ENCODE measurements at places on chromosomes 11 and 22. TPM values are rescaled to one million over a fixed set of nuclear protein-coding genes. Genes with fewer than 3 reads are reported as not detected.

Gene TEX12
- total RNA-seq: not detected

Gene CCDC157
- 3.8 TPM for total RNA-seq

GRCh38 chr11:114163830-114164401 is 104.4 kb downstream of the ZBTB16 start:
- DNase-seq: no peak

DNA sequence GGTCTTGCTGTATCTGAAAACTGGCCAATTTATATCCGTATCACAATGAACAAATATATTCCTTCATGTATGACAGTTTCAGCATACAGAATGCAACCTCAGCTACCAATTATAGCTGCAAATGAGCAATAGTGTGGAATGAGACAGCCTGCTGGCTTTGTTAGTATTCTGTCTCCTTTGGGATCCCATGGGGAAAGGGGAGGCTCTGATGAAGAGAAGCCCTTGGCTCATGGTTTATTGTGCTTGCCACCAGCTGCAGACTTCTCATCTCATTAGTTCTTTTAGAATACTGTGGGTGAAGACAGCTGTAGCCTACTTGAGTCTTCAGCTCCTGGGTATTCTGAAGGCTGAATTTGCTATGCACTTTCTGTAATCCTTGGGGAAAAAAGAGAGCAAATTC is 42.4 kb downstream of the PITPNB start:
- no peak for DNase-seq

- no peak for DNase-seq
Measured at GRCh38 chr11:31995032-31995431, 95.8 kb upstream of the RCN1 start.

DNA sequence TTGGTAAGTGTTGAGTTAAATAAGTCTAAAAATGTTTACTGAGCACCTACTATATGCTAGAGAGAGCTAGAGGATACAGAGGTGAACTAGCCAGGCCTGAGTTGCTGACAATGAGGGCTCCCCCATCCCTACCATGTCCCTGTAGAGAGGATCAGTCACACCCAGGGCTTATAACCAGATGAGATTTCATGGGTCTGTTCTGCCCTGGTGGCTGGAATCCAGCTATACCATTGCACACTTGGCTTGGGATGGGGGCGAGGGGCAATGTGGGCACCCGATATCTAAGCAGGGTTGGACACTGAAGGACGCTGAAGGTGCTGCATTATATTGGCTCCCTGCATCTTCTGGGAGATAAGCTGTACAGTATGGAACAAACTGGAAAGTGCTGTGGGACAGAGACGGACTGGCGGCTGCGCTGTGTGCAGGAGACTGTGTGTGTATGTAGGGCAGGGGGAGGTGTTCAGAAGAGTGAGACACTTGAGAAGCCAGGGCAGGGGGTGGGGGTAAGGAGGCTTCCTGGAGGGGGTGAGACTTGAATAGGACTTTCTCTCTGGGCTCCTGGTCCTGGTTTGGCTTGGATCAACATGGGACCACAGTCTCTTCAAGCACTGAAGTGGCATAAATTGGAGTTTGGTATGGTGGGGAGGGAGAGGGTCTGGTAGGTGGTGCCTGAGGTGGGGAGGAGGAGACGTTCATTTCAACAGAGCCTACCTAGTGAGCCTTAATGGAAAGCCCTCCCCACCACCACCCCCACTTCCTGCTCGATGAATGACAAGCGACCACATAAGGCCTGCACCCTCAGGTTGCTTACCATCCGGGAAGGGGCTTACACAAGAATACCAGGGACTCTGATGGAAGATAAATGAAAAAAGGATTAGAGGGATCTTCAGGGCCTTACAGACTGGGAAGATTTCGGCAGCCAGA is 1.8 kb downstream of the CD82 start:
- no peak for DNase-seq

DNA sequence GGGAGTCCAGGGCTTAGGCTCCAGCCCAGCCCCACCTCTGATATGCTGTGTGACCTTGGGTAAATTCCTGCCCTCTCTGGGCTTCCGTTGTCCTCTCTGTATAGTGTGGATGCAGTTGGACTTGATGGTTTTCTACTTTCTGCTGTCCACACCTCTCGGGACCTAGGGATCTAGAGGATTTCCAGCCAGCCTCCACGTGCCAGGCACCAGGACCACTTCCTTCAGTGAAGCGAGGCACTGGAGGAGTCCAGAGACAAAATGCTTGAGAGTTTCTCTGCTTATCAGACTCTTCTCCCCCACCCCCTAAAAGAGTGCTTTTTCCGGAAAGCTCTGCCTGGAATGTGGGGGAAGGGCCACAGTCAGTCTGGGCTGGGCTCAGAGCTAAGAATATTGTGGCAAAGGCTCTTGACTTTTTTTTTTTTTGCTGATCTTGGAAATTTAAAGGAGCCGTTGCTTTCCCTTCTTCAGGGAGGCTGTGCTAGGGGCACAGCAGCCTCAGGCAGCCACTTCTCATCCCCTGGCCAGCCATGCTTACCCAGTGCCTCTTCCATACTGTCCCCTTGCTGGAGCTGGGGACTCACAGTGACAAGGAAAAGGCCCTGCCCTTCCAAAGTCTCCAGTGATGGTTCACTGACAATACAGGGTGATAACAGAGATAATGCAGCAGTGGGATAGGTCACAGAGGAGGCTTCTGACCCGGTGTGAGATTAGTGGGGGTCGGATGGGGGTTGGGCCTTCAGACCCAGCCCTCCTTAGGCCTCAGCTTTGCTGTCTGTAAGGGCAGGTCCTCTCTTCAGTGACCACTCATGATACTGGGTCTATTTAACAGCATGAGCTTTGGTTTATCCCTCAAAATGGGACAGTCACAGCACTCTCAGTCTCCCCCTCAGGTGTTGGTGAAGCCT is 2.9 kb upstream of the SERPINH1 start:
- DNase-seq: no peak

- DNase-seq: no peak
Measured at GRCh38 chr11:18463439-18463838, 7.8 kb downstream of the LDHAL6A start.

GRCh38 chr22:50688448-50688847 is 15.8 kb downstream of the SHANK3 start:
- no peak for DNase-seq

DNA sequence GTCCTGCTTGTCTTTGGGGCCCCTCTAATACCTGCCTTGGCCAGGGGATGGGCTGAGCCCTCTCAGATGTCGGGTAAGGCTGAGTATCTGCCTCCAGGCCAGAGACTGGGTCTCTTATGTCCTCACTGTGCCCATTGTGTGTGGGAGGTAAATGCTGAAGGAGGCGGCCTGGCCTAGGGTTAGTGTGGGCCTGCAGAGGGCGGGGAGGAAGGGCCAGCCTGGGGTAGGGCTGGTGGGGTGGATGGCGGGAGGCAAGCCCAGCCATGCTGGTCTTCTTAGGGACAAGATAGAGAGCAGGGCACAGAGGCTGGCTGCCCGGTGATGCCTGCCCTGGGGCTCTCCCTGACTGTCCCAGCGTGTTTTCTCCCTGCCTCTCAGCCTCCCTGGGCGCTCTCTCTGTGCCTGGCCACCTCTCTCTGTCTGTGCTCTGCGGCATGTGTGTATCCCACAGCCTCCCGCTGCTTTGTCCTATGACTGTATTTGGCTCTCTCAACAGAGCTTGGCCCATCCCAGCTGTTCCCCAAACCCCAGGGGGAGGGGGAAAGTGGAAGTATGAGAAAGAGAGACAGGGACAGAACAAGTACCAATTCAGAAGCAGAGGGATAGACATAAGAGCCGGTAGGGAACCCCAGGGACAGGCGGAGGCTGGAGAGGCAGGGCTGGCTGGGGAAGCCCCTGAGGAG is 57.0 kb downstream of the PDE2A start:
- no peak for DNase-seq

Data from WTC11 (cell line).